Vagina (tissue), 2 donors: ENCODE measurements at places on chromosomes 1 and 21.

DNA sequence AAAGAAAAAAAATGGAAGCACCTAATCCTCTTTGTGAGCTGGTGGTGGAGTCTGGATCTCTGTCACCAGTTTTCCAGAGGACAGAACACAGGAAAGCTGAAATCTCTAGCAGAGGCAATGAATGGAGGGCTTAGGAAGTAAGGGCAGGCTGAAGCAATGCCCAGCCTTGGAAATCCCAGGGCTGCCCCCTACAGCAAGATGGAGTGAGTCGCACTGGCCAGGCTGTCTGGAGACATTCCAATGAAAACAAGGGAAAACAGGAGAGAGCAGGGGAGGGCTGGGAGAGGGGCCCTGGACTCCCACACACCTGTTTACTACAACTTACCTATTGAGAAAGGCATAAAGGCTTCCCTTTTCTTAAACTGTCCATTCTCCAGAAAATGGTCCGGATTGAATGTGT is 25.9 kb downstream of the CYP2J2 start:
- H3K4me3 ChIP-seq = no peak overlapping the region
- no peaks in the 10 kb centered on the region for H3K36me3 ChIP-seq
- no peak overlapping the region for H3K27ac ChIP-seq
- no peak for DNase-seq
- no peaks in the 10 kb centered on the region for H3K4me1 ChIP-seq

GRCh38 chr1:229572286-229572685 is 13.8 kb upstream of the ABCB10 start:
- H3K4me1 ChIP-seq = no peaks in the 10 kb centered on the region
- H3K27me3 ChIP-seq = no peaks in the 10 kb centered on the region
- no peak for DNase-seq
- no peak overlapping the region for H3K27ac ChIP-seq

GRCh38 chr1:212685429-212685828 is 14.2 kb downstream of the BATF3 start:
- H3K4me3 ChIP-seq = no peak overlapping the region
- peak; percentile 55 for DNase-seq
- no peaks in the 10 kb centered on the region for H3K27me3 ChIP-seq

- no peak overlapping the region for H3K27ac ChIP-seq
- no peak overlapping the region for H3K4me3 ChIP-seq
- H3K36me3 ChIP-seq = no peaks in the 10 kb centered on the region
Measured at GRCh38 chr1:11364170-11364569, 91.2 kb downstream of the UBIAD1 start.

- H3K4me3 ChIP-seq = no peak overlapping the region
- H3K4me1 ChIP-seq = no peaks in the 10 kb centered on the region
- DNase-seq = no peak
- H3K36me3 ChIP-seq = no peaks in the 10 kb centered on the region
- no peaks in the 10 kb centered on the region for H3K27me3 ChIP-seq
- no peak overlapping the region for H3K27ac ChIP-seq
Measured at GRCh38 chr21:18340387-18340942, 63.1 kb downstream of the TMPRSS15 start.

DNA sequence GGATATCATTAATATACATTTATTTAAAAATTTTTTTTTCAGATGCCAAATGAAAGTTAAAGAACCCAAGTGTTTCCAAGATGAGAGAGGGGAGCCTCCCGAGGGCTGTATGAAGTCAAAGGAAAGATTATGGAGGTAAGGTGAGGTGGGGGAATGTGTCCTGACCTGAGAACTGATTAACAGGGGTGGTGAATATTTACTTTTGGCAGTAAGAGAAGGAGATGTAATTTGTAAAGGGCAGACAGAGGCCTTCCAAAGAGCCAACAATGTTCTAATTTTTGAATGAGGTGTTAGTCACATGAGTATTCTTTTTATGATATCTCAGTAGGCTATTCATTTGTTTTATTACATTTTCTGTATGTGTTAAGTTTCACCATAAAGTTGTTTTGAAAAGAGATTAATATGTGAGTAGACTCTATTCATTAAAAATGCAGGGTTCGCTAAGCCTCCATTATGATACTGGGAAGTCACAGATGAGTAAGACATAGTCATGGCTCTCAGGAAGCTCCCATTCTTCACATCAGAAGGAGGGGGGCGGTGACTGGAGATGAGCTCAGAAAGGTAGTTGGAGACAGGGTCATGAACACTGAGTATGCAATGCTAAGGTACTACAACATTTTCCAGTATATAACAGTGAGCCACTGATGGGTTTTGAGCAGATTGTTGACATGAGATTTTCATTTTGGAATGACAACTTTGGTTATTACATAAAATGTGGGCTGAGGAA is 62.4 kb upstream of the TNFSF18 start:
- no peak overlapping the region for H3K27ac ChIP-seq
- no peak for DNase-seq
- no peak overlapping the region for H3K4me3 ChIP-seq
- H3K4me1 ChIP-seq = no peaks in the 10 kb centered on the region
- no peaks in the 10 kb centered on the region for H3K36me3 ChIP-seq
- no peaks in the 10 kb centered on the region for H3K27me3 ChIP-seq

DNA sequence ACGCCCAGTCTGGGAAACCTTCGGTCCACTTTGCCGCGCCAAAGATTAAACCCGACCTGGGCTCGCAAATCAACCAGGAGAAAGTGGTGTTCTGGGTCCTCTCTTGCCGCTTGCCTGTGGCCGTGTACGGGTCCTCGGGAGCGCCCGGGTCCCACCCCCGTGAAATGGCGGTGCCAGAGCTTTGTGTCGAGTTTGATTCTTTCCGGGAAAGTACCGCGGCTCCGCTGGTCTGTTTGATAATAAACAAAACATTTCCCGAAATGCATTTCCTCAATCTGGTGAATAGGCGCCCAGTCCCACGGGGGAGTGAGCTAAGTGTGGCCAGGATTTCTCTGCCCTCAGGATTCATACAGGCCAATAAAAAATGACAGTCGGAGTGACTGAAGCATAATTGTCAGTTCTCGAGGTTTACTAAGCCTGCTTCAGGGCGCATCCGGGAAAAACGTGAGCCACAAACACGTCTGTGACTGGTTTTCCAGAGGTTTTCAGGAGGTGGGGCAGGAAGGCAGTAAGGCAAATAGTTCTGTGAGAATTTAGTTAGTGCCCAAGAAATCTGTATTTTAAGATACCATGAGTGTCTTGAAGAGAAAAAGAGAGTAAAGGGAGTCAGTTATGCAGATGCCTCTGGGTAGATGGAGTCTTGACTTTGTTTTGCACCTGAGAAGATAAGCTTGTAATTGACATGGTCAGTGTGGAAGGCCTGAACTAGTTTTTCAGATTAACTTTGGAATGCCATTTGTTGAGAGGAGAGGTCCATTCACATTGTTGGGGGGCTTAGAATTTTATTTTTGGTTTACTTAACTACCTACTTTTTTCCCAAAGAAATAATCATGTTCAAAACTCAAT is 675 bp downstream of the IFNAR1 start:
- H3K36me3 ChIP-seq = no peaks in the 10 kb centered on the region
- H3K27ac ChIP-seq = peak overlapping the region; percentile 95
- H3K4me1 ChIP-seq = peaks cover 32% of the 10 kb centered on the region

- no peak overlapping the region for H3K4me3 ChIP-seq
- DNase-seq = no peak
- no peak overlapping the region for H3K27ac ChIP-seq
- H3K27me3 ChIP-seq = no peaks in the 10 kb centered on the region
- H3K4me1 ChIP-seq = peaks cover 17% of the 10 kb centered on the region
Measured at GRCh38 chr1:7493711-7494454, 277.2 kb upstream of the VAMP3 start.

DNA sequence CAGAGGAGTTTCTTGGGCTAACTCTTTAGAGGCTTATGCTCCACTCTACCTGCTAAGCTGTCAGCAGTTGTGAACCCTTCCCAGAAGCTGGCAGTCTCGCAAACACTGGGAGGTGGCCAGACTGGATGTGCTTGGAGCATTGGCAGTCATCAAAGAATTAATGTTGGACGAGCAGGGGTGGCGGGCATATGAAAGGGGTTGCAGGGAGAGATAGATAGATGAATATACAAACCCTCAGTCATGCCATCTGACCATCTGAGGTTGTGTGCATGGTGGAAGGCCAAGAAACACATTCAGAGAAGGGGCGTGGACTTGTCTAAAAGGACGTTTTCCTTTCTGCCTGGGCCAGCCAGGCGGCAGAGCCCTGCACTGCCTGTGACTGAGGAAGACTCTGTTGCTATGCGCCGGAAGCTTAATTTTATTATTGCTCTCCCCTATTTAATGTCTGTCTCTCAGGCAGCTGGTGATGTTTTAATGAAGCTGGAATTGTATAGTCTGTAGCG is 164.4 kb downstream of the PBX1 start:
- DNase-seq = no peak
- peaks cover 70% of the 10 kb centered on the region for H3K4me1 ChIP-seq
- H3K4me3 ChIP-seq = no peak overlapping the region
- no peaks in the 10 kb centered on the region for H3K27me3 ChIP-seq
- no peak overlapping the region for H3K27ac ChIP-seq
- H3K36me3 ChIP-seq = no peaks in the 10 kb centered on the region
